ENCODE measurements at places on chromosomes 5 and 9.
A peak's percentile ranks its signal among the peaks of the same experiment; 100 is the strongest.

DNA sequence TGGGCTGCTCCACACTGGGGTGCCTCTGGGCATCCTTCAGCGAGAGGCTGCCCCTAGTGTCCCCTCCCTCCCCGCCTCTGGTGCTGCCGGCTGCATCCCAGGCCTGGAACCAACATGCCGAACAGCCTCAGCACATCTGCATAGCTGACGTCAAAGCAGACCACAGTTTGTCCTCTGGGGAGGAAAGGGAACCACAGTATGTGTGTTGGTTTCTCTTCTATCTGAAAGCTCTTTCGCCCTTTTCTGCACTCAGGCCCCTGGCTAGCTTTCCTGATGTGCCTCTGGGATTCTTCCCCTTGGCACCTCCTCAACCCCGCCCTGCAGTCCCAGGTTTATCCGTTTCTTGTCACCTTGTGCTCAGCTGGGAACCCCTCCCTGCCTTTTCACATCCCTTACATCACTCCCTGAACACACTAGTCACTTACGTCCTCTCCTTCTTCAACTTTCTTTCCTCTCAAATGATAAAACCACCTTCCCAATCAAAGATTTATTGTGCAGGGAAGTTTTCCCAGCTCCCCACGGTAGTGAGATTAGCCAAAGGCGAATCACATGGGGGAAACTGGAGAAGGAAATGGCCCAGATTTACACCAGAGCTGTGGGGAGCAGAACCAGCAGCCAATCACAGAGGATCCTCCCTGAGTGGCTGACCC lies 35.5 kb upstream of the B4GALT1 start:
- no peak for DNase-seq

- no peak for DNase-seq
Measured at GRCh38 chr5:167785106-167785505, 506.3 kb upstream of the WWC1 start.

GRCh38 chr5:109921735-109922380 lies 232.1 kb downstream of the MAN2A1 start:
- no peak for DNase-seq

DNA sequence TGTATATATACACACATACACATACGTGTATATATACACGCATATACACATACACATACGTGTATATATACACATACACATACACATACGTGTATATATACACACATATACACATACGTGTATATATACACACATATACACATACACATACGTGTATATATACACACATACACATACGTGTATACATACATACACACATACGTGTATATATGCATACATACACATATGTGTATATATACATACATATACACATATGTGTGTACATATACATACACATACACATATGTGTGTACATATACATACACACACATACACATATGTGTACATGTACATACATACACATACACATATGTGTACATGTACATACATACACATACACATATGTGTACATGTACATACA lies 82.6 kb downstream of the SYK start:
- DNase-seq, result no peak

GRCh38 chr5:6761333-6761732 lies 48.1 kb downstream of the TENT4A start:
- no peak for DNase-seq

GRCh38 chr5:2556375-2556966 lies 195.0 kb downstream of the IRX2 start:
- DNase-seq, result peak; percentile 30

DNA sequence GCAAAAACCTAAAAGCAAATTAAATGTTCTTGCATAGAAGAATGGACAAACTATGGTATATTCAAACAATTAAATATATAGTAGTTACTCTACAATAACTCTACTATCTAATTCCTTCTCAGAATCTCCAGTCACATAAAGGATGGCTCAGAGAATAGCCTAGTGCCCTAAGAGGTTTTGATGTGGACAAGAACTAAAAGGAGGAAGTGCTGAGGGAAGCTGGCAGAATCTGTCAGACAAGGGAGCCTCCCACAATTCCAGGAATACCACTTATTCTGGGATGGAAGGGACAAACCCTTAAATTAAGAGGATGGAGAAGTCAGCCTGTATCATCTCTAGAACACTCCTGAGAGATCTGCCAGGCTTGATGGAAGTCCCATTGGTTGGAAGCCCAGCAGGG lies 30.4 kb downstream of the TNFSF8 start:
- DNase-seq, result no peak

GRCh38 chr9:136566553-136566895 lies 20.7 kb upstream of the NOTCH1 start:
- DNase-seq, result no peak

- DNase-seq, result no peak
Measured at GRCh38 chr9:98247831-98248657, 7.4 kb downstream of the TBC1D2 start.

GRCh38 chr5:138945421-138946240 lies 70.5 kb upstream of the LRRTM2 start:
- no peak for DNase-seq

DNA sequence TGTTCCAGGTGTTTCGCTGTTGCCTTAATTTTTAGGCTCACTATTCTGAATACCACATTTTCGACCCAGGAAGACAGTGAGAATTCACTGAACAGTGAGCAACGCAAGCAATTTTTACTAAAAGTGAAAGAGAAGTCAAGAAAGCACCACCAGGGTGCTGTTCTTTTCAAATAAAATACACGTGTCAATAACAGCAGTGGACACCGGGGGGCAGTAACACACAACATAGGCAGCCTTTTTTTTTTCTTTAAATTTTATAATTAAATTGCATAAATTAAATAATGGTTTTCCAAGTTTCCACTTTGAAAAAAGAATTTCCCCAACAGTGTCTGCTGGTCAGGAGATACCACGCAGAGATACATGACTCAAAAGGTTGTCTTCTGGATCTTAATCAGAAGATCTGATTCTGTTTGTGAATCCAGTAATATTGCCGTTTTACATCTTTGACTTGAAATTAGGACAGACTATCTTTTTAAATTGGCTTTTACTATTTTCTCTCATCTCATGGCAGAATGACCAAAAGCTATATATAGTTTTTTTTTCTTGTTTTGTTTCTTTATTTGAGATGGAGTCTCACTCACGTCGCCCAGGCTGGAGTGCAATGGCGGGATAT lies 47.1 kb upstream of the SH3GL2 start:
- DNase-seq, result no peak

DNA sequence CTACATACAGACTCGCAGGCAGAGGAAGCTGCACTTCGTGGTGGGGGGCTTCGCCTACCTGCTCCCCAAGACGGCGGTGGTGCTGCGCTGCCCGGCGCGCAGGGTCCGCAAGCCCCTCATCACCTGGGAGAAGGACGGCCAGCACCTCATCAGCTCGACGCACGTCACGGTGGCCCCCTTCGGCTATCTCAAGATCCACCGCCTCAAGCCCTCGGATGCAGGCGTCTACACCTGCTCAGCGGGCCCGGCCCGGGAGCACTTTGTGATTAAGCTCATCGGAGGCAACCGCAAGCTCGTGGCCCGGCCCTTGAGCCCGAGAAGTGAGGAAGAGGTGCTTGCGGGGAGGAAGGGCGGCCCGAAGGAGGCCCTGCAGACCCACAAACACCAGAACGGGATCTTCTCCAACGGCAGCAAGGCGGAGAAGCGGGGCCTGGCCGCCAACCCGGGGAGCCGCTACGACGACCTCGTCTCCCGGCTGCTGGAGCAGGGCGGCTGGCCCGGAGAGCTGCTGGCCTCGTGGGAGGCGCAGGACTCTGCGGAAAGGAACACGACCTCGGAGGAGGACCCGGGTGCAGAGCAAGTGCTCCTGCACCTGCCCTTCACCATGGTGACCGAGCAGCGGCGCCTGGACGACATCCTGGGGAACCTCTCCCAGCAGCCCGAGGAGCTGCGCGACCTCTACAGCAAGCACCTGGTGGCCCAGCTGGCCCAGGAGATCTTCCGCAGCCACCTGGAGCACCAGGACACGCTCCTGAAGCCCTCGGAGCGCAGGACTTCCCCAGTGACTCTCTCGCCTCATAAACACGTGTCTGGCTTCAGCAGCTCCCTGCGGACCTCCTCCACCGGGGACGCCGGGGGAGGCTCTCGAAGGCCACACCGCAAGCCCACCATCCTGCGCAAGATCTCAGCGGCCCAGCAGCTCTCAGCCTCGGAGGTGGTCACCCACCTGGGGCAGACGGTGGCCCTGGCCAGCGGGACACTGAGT lies 255.9 kb downstream of the SAXO1 start:
- no peak for DNase-seq

GRCh38 chr5:1285141-1285540 lies 9.7 kb downstream of the TERT start:
- DNase-seq, result peak; percentile 50

- DNase-seq, result no peak
Measured at GRCh38 chr9:93944011-93944410, 11.1 kb downstream of the BARX1 start.

DNA sequence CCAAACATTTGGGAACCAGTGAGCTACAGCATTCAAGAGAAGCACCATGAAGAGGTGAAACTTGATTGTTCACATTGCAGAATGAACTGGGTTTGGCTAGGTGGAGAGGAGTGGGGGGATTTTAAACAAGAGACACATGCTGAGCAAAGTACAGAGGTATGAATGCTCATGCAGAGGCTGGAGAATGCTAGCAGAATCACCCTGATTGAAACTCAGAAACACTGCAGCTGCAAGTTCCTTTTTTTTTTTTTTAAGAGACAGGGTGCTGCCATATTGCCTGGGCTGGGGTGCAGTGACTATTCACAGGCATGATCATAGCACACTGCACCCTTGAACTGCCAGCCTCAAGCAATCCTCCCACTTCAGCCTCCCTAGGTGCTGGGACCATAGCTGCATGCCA lies 35.1 kb downstream of the DENND1A start:
- no peak for DNase-seq

- DNase-seq, result no peak
Measured at GRCh38 chr5:133244242-133244641, 192.4 kb downstream of the HSPA4 start.

DNA sequence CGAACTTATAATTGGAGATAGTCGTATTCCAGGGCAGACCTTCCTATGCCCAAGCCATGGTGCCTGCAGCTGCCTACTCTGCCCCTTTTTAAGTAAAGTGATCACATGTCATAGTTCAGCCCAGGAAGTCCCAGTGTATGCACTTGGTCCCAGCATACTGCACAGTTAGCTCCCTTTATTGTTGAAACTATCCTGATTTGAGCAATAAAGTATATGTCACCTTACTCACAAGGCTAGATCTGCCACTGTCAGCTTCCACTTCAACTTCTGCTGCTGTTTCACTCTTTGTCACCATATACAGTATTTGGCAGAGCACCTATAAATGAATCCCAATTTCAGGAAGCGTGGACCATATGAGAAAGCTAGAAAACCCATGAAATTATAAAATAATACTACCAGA lies 103.8 kb upstream of the PTGER4 start:
- no peak for DNase-seq

GRCh38 chr9:3912817-3913216 lies 387.0 kb upstream of the RFX3 start:
- no peak for DNase-seq

DNA sequence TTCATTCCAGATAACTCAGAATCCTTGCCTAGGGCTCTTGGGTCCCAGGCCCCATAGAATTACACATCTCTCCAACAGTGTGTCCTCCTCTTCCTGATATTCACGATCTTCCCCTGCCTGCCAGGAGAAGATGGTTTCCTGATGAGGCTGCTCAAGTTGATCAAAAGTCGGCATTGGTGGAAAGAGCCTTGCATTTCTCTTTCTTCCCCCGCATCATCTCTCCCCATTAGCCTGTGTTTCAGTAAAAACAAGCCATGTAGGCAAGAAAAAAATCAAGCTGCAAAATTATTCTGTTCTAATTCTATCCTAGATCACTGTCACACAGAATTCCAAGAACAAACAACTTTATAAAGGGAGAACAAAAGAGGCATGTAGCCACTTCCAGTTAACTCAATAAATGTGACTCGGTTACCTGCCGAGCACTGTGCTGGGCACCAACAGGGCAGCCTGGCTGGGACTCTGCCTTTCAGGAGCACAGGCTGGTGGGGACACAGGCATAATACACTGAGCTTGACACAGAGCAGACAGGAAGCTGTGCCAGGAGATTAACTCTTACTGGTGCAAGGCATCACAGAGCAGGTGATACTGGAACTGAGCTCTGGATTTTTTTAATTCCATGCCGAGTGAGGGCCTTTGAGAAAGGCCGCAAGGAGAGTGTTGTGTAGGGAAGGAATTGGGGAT lies 25.6 kb downstream of the TMOD1 start:
- no peak for DNase-seq

DNA sequence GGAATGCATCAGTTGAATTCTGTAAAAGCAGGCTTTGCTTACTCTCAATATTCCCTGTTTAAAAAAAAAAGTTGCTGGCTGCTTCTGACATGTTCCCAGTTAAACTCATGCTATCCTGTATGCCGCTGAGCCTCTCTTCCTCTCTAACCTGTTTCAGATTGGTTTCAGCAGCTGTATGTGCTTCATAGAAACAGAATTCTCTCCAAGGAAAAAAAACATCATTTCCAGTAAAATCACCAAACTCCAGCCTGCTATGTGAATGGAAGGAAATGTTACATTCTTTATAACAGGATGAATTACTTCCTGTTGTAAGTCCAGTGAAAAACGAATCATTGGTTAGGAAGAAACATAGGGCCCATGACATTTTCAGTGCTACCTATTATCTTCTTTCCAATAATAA lies 25.7 kb upstream of the KCNV2 start:
- no peak for DNase-seq

DNA sequence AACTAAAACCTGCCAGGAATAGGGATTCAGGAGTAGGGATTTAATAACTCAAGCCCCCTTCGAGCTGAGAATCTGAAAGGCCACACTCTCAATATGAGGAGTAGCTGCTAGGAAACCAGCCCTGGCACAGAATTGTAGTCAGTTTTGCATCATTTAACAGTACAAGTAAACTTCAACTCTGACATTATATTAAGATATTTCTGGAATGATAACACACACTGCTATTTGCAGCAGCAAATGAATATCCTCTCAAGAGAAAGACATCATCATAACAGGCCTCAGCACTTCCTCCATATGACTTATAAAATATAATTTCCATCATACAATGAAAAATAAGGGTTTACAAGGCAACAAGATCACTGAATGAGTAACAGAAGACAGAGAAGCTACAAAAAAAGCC lies 138.2 kb upstream of the RFX3 start:
- DNase-seq, result no peak

- peak; percentile 74 for DNase-seq
Measured at GRCh38 chr5:72363166-72363802, 43.1 kb downstream of the PTCD2 start.

- DNase-seq, result no peak
Measured at GRCh38 chr5:178515776-178516503, 74.3 kb downstream of the COL23A1 start.
